Activated gamma-delta T cell (primary cell): ENCODE measurements at places on chromosomes 1 and 21.

- no peak for DNase-seq
These were observed 7.2 kb downstream of the KISS1 start for GRCh38 chr1:204188959-204189639.

DNA sequence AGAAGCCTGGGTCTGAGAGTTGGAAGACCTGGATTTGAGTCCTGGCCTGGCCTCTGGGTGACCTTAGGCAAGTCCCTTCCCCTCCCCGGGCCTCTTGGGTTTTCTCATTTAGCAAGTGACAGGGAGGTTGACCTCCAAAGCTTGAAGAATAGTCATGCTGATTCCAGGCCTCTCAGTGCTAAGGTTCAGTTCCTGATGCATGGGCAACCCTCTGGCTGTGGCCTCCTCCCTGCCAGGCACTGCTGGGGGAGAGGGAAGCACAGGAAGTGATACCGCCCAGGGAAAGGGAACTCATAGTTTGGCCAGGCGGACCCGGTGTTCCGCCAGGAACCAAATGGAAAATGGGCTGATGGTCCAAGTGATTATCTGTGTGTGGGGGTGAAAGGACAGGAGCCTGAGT is 23.6 kb upstream of the WASF2 start:
- no peak for DNase-seq

- DNase-seq, result no peak
These were observed 21.3 kb upstream of the CCDC190 start for GRCh38 chr1:162882248-162882674.

GRCh38 chr1:246198115-246198816 is 308.8 kb downstream of the SMYD3 start:
- DNase-seq, result no peak

- no peak for DNase-seq
These were observed 169.9 kb downstream of the HS2ST1 start for GRCh38 chr1:87084244-87084836.

DNA sequence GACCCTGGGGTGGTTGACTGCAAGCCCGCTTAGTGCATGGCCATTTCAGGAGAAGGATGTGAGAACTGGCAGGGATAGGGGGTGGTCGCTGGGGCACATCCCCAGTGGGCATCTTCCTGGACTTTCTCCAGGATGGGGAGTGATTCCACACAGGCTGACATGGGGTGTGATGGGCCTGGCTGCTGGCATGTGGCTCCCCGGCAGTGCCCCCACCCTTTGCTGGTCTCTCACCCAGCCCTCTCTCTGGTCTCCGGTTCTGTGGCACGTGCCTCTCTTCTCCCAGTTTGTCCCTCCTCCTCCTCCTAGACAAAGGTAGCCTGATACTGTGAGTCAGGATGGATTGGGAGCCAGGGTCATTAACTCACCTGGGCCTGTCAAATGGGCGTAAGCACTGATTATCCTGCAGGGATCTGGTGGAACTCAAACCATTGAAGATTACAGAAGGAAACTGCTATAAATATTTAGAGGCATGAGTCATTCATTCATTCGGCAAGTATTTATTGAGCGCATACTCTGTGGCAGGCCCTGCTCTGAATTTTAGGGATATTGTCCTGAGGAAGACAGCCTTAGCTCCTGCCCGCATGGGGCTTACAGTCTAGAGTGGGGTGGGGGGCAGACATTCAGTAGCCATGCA is 23.6 kb upstream of the EPS8L3 start:
- no peak for DNase-seq

- DNase-seq, result no peak
These were observed 5.6 kb downstream of the CD52 start for GRCh38 chr1:26323382-26323781.

DNA sequence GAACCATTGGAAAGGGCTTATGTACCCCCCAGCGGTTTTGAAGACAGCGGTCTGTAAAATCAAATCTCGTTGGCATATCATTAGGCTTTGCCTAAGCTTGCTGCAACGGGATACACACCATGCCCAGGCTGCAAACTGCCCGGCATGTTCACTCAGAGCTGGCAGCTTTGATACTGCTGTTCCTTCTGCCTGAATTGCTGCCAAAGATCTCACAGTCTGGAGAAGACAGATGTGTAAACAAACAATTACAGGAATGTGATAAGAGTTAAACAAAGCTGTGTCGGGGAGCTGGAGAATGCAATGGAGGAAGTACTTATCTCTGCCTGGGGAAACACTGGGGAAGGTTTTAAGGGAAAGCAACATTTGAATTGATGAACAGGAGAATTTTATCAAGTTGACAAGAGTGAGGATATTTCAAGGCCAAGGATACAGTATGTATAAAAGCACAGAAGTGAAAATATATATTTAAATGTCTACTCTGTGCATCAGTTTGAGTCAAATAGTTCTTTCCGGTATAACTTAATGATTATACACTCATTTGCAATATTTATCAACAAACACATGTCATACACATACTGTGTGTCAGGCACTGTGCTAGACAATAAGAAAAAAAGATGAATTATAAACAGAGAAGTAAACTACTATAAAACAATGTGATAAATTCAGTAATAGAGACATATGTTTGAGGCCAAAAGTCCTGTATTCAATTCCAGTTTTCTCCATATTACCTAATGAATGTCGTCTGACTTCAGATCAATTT is 29.9 kb downstream of the CHML start:
- DNase-seq, result no peak

DNA sequence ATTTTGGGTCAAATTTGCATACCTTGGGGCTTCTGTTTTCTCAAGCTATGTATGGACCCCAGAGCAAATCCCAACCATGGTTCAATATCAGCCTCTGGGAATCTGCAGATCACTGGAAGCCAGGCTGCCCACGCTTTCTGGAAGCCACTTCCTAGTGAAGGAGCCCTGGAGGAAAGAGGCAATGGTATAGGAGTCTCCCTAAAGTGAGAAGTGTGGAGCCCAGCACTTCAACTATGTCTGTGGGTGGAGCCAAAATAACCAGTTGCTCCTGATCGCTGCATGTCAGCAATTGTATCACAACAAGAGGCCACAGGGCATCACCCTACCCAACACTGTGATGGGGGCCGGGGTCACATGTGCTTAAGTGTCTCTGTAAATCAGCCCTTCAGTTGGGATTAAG is 26.9 kb downstream of the ETS2 start:
- no peak for DNase-seq

- DNase-seq, result no peak
These were observed 2.6 kb downstream of the PABPC4 start for GRCh38 chr1:39573736-39574624.

- no peak for DNase-seq
These were observed 9.2 kb upstream of the KCNQ4 start for GRCh38 chr1:40774266-40774998.

DNA sequence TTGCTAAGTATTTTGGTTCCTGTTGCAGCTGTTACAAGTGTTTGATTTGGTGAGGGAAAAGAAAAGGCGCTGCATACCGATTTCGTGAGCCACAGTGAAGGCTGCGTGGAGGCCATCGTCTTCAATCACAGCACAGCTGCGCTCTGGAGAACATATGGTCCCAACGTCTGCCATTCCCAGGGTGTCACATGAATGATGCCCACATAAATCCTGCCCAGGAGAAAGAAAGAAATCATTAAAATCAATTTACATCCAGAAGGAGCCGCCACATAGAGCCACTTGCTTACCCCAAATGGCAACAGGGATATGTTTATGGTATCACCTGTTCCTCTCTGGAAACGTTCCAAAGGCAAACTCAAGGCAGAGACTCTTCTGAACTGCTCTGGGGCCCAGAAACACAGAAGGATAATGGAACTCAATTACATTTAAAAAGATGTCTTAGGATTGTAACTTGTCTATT is 12.2 kb downstream of the ADAMTS5 start:
- DNase-seq, result no peak

GRCh38 chr1:93579891-93580290 is 101.7 kb downstream of the BCAR3 start:
- no peak for DNase-seq

DNA sequence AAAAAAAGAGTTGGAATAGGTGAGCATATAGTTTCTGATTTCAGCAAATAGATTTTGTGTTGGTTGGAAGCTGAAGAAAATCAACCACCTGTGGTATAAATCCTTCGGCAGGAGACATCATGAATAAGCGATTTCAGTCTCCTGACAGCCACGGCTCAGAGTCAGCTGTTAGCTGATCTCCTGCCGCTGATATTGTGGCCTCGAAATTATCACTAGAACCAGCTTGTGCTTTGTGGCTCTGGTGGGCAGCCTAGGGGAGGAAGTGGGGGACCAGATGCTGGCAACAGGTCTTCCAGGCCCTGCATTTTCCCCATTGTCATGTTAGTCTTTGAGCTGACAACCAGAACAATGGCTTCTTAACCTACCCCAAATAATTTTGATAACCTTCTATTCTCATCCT is 842 bp upstream of the GCSAML start:
- DNase-seq, result no peak

DNA sequence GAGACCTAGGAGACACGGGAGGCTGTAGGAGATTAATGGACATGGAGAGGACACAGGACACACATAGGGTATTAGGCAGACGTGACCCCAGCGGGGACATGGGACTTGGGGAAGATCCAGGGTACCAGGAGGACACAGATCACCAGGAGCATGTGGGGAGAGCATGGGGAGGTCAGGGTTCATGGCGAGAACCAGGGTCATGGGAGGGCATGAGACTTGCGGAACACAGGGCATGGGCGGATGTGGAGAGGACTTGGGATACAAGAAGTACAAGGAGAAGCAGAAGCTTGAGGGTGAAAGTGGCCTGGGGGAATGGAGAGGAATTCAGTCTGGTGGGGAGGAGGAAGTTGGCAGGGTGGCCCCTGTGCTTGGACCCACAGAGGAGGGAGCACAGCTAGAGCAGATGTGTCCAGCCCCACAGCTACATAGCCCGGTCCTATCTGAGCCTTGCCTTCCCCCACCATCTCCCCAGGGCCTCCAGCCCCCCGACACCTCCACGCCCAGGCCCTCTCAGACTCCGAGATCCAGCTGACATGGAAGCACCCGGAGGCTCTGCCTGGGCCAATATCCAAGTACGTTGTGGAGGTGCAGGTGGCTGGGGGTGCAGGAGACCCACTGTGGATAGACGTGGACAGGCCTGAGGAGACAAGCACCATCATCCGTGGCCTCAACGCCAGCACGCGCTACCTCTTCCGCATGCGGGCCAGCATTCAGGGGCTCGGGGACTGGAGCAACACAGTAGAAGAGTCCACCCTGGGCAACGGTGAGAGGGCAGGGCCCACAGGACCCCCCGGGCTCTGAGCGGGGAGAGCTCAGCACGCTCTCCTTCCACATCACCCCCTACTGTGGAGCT is 12.1 kb downstream of the TIE1 start:
- no peak for DNase-seq

DNA sequence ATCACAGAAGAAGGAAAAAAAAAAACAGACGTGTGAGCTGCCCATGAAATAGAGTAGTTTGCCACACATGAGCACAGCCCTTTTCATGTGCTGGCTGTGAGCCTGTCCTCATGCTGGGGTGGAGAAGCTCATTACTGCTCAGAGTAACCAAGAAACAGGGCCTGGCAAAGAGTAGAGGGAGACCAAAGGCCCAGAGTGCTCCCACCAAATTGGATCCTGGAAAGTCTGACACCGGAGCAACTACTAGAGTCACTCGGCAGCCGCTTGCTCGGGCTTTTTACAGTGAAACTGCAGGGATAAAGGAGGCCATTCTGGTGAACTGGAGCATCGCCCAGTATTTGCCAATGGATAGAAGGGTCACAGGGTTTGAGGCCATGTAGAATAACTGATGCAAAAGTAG is 64.4 kb upstream of the BARHL2 start:
- no peak for DNase-seq

GRCh38 chr1:151773702-151774101 is 10.4 kb upstream of the MRPL9 start:
- DNase-seq, result no peak

GRCh38 chr1:160080381-160081100 is 797 bp upstream of the KCNJ9 start:
- no peak for DNase-seq

DNA sequence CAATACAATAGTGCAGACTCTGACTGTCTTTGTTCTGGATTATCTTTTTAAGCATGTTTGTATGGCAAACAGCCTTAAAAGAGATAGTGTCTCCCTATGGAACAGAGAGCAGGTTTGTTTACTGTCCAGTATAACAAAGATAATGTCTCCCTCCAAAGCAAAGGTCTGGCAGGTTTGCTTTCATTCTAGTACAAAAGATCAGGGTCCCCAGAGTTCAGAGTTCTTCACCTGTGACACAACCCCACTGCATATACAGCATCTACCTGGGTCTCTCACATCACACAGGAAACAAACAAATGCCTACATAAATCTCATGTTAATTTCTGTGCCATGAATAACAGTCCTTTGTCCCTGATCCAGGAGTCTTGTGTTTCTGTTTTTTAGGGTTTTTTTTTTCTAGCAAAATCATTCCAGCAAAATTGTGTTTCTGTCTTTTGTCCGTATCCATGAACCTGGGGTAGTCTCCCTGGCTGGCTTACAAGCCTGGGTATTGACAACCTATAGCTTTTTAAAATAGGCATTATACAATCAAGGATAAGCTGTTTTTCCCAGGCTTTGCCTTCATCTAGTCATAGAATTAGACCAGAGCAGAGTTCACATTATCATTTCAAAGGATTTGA is 89.4 kb upstream of the PTBP2 start:
- DNase-seq, result no peak

GRCh38 chr1:203926025-203926540 is 64.7 kb downstream of the SNRPE start:
- no peak for DNase-seq

DNA sequence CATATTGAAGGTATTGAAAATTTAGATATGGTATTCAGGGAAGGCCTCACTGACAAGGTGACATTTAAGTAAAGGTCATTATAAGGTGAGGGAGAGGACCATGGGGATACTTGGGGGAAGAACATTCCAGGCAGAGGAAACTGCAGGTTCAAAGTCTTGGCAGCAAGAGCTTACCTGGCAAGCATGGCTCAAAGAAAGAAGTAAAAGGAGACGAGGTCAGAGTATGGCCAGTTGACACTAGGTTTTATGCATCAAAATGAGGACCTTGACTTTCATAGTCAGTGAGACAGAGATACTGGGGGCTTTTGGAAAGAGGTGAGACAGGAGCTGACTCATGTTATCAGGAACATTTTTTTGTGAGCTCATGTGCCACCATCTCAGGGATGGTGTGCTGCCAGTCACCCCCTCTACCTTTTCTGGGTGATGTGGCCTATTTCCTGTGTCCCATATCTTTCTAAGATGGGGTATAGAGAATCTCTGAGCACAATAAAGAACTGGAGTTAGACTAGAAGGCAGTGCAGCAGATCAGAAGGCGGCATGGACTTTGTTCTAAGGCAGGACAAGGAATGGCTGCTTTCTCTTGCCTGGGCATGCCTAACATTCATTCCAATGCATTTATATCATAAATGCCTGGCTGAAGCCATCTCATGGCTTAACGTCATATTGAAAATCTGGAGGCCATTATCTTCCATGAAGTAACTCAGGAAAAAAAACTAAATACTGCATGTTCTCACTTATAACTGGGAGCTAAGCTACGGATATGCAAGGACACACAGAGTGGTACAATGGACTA is 406.7 kb downstream of the NTNG1 start:
- no peak for DNase-seq

DNA sequence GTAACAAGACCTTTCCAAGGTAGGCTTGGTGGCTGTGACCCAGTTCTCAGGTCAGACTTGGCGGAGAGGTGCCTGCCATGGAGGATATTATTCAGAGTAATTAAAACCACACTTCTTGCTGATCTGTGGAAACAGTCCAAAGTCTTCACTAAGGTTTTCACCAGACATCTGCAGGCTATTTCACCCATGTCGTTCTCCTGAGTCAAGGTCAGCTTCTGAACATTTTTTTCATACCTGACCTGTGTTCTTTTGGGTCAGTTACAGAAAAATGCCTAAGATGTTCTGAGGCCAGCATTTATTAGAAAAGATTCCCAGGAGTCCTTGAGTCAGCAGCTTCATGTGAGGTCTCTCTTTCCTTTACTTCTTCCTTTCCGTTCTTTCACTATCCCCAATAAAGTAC is 54.9 kb downstream of the RGL1 start:
- DNase-seq, result no peak
